ENCODE measurements at places on chromosomes 4 and X. TPM values are rescaled to one million over a fixed set of nuclear protein-coding genes. Genes with fewer than 3 reads are reported as not detected.

Gene NUP62CL
- total RNA-seq: 3.7 TPM

Gene GLRA2
- not detected for total RNA-seq

Gene NRK
- not detected for total RNA-seq

Gene DMP1
- not detected for total RNA-seq

Gene RNF113A
- 36.5 TPM for total RNA-seq

Gene FAM47E
- not detected for total RNA-seq

Gene TLR3
- total RNA-seq: 0.82 TPM

Gene POU4F2
- total RNA-seq: not detected

Gene ANK2
- 0.25 TPM for total RNA-seq
